ENCODE measurements at places on chromosomes 6 and 20.

DNA sequence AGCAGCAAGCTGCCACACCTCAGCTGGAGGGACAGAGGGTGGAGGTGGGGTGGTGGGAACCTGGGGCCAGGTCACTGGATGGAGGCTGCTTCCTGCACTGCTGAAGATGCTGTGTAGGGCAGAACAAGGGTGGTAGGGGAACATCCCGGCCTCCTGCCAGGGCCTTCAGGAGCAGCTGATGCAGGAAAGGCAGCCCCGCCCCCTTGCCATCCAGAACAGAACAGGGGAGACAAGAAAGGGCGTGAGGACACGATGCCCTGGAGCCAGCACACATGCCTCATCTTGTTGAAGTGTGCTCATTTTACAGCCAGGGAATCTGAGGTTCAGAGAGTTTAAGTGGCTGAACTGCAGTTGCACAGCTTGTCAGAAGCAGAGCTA, 43.1 kb upstream of the PHACTR3 start:
- DNase-seq, result no peak

DNA sequence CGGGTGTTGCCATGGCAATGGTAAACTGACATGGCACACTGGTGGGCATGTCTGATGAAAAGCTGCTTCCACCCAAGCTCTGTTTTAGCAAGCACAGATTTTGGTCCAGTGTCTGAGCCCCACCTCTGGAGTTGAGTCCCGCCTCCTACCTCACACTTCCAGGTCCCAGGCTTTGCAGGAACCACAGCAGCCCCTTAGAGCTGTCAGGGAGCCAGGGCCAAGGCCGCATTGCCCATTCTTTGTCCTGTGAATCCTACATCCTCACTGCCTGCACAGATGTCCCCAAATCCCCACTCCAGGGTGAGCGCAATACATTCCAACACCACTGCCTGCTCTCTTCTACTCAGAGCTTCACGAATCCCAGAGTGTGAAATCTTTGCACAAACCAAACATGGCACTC, 292.2 kb downstream of the PREX1 start:
- no peak for DNase-seq

GRCh38 chr6:26330859-26331217, 34.2 kb upstream of the BTN3A2 start:
- no peak for DNase-seq

- DNase-seq, result no peak
Observed at GRCh38 chr6:167683028-167683862, 143.5 kb upstream of the AFDN start.

- DNase-seq, result no peak
Observed at GRCh38 chr6:142605922-142606485, 304.2 kb downstream of the ADGRG6 start.

GRCh38 chr6:4790158-4790899, 14.1 kb downstream of the CDYL start:
- no peak for DNase-seq

DNA sequence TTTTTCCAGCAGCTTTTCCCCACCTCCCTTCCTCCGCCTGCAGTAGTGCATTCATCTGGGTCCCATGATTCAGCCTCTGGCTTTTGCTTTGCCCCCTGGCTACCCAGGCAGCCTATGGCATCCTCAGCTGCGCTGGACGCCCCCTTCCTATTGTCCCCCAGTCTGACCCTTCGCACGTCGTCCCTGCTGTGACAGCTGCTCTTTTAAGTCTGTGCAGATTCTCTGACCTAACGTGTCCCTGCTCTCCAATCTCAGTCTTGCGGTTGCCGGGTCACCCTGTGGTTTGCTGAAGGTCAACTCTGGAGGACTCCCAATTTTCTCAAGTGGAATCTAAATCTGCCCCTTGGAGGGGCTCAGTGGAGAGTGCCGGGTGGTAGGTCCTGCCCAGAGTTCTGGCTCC, 294.3 kb downstream of the CDC5L start:
- no peak for DNase-seq

DNA sequence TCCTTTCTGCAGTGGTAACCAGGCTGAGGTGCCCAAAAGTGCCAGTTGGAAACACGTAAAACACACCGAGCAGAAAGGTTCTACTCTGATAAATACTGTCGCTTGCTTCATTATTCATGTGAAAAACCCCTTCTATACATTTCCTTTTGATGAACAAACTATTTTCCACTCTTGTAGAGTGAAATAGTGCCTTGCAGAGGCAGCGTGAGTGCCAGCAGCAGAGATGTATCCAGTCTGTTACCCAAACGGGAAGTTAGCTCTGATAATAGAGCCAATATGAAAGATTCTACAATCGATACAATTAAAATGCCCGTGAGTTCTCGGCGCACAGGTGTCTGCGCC, 1.5 kb downstream of the ZBTB46 start:
- DNase-seq, result no peak

DNA sequence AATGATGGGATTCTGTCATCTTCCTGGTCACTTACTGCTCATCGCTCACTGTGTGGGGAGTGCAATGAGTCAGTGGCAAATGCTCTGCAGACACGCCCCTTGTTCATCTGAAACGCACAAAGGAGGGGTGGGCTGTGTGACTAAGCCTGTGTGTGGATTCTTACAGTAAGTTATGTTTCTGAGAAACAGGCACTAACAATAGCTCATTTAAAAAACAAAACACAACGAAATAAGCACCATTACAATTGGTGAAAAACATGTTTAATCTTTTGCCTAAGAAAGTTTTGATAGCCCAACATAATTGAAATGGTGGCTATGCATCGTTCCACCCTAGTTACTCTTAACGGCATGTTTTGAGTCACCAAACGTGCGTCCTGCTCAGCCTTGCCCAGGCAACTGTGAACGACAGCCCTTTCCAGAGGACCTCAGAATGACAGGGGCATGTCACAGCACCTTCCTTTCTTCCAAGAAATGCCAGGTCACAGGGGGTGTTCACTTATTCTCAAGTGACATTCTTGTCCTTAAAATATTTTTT, 118.4 kb upstream of the SGK1 start:
- DNase-seq, result peak; percentile 61

- DNase-seq, result no peak
Observed at GRCh38 chr6:119581220-119581619, 231.7 kb upstream of the MAN1A1 start.

DNA sequence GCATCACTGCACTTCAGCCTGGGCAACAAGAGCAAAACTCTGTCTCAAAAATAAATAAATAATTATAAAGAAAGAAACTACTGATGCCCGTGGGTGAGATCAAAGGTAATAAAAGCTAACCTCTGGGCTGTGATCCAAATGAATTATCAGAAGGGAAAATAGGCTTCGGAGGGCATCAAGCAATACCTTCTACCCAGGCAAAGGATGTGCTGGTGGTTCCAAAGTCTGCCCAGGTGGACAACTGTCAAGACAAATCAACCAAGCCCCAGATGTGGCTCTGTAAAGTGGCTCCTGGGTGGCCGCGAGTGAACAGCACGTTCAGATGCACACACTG, 95.6 kb downstream of the SCML4 start:
- DNase-seq, result no peak

- no peak for DNase-seq
Observed at GRCh38 chr6:152423216-152424103, 213.7 kb downstream of the SYNE1 start.

Data from activated CD8-positive, alpha-beta memory T cell treated with anti-CD3 and anti-CD28 coated beads, Interleukin-2, amount 50 U/mL, for 4 hours (primary cell).